ENCODE measurements at places on chromosomes 1 and 21. TPM values are rescaled to one million over a fixed set of nuclear protein-coding genes. Genes with fewer than 3 reads are reported as not detected.

GRCh38 chr1:17717594-17718535, 37.3 kb upstream of the ACTL8 start:
- H3K4me3 ChIP-seq = no peak overlapping the region
- no peak overlapping the region for H3K27ac ChIP-seq
- no peaks in the 10 kb centered on the region for H3K36me3 ChIP-seq
- no peak for DNase-seq

Gene RAB7B
- 0.67 TPM for polyA plus RNA-seq

Gene HCN3
- 1.6 TPM for polyA plus RNA-seq

GRCh38 chr1:17618558-17619247, 79.2 kb downstream of the ARHGEF10L start:
- H3K4me3 ChIP-seq = no peak overlapping the region
- no peak for DNase-seq
- H3K4me1 ChIP-seq = no peaks in the 10 kb centered on the region
- H3K27me3 ChIP-seq = no peaks in the 10 kb centered on the region
- H3K36me3 ChIP-seq = peaks cover 88% of the 10 kb centered on the region
- no peak overlapping the region for H3K27ac ChIP-seq

DNA sequence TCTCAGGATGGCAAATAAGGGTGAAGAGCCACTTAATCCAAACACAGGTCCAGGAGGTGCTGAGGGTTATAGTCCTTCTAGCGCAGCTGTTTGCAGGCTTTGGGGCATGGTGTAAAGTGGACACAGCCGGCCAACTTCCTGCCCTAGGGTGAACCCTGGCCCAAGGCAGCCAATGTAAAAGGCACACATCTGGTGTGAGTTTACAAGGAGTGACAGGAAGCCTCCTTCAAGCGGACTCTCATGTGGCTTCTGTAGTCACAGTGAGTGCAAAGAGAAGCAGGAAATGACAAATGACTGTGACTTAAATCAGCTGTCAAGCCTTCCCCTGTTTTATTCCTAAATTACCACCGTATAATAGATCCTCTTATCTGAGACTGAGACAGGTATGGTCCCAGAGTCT, 213.0 kb downstream of the CRB1 start:
- H3K4me1 ChIP-seq = no peaks in the 10 kb centered on the region
- DNase-seq = no peak
- H3K27me3 ChIP-seq = no peaks in the 10 kb centered on the region
- H3K4me3 ChIP-seq = no peak overlapping the region

Gene TRIM62
- polyA plus RNA-seq = 3.9 TPM

DNA sequence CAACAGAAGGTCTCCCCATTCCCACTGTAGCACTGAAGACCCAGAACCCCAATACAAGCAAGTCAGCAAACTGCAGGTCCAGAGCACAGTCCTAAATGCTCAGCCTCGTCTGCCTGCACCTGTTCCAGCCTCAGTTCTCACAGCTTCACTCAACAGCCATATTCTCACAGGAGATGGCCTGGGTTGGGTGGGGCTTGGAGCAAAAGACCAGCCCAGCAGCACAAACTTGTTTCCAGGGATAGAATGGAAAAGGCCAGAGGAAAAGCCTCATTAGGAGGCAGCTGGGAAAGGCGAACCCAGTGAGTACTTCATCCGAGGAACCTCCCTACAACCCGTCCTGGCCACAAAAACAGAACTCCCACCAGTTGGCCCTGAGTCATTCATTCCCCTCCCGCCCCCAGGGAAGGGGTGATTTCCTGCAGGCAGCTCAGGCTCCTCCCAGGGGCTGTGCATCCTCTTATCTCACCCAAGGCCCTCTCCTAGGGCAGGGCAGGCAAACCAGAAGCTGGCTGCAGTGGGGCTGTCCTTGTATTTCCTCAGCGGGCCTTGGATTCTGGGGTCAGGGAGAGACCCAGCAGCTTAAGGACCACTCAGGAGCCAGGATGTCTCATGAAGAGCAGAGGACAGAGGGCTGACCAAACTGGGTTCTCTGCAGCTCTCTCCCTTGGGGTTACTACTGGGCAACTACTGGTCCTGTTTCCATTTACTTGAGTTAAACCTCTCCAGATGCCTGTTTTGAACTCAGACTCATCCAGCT, 7.4 kb upstream of the MPL start:
- peak overlapping the region; percentile 78 for H3K27ac ChIP-seq
- no peaks in the 10 kb centered on the region for H3K27me3 ChIP-seq
- H3K36me3 ChIP-seq = no peaks in the 10 kb centered on the region
- H3K4me1 ChIP-seq = no peaks in the 10 kb centered on the region

DNA sequence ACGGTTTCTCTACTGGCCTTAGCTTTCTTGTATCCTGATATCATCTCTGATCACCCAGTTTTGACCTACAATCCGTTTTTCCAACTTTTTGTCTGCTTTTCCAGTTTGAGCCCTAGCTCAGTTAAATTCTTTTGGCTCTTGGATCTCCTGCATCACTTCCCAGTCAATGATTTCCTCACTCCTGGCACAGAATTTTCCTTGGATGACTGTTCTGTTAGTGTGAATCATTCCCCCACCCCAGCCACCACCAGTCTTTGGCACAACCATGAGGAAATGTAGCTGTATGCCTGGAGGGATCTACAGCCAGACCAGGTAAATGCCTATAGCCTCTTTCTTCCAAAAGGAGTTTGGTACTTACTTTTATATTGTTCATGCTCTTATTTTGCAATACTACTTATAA, 187.2 kb upstream of the PTGFR start:
- H3K36me3 ChIP-seq = no peaks in the 10 kb centered on the region
- no peak for DNase-seq
- H3K27ac ChIP-seq = no peak overlapping the region
- H3K4me1 ChIP-seq = no peaks in the 10 kb centered on the region
- no peak overlapping the region for H3K4me3 ChIP-seq

Gene KRTAP10-10
- polyA plus RNA-seq = not detected

Gene TNFRSF9
- polyA plus RNA-seq = 4.0 TPM

- H3K27me3 ChIP-seq = peaks cover 15% of the 10 kb centered on the region
- H3K27ac ChIP-seq = no peak overlapping the region
- H3K4me3 ChIP-seq = no peak overlapping the region
- H3K4me1 ChIP-seq = no peaks in the 10 kb centered on the region
- H3K36me3 ChIP-seq = no peaks in the 10 kb centered on the region
- peak; percentile 64 for DNase-seq
Observed at GRCh38 chr1:53545663-53546408, 86.6 kb downstream of the DMRTB1 start.

DNA sequence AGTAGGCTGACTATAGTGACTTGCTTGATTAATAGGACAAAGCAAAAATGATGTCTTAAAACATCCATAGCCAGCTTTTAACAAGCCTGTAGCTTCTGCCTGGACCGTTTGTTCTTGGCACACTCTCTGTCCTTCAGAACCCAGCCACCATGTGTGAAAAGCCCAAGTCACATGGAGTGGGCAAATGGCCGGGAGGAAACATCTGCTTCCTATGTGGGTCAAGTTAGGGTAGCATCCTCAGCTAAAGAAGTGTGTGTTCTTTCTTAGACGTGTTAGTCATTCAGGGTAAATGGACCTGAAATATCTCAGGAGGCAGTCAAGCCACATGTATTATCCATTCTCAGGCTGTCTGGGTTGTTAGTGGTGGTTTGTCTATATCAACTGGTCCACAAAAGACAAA, 23.4 kb downstream of the RD3 start:
- DNase-seq = no peak
- H3K27me3 ChIP-seq = no peaks in the 10 kb centered on the region
- H3K4me1 ChIP-seq = no peaks in the 10 kb centered on the region

GRCh38 chr1:71231751-71232150, 150.9 kb upstream of the ZRANB2 start:
- H3K27ac ChIP-seq = no peak overlapping the region
- no peak for DNase-seq
- no peak overlapping the region for H3K4me3 ChIP-seq
- H3K4me1 ChIP-seq = no peaks in the 10 kb centered on the region
- no peaks in the 10 kb centered on the region for H3K27me3 ChIP-seq

Gene ANKRD35
- polyA plus RNA-seq = 0.57 TPM

Gene CLCA2
- 0.02 TPM for polyA plus RNA-seq

Gene ADORA3
- polyA plus RNA-seq = 2.5 TPM

- H3K36me3 ChIP-seq = peaks cover 23% of the 10 kb centered on the region
- H3K27me3 ChIP-seq = peaks cover 9% of the 10 kb centered on the region
- H3K27ac ChIP-seq = peak within 1 kb of the TSS; percentile 72
- DNase-seq = peak; percentile 92
- H3K4me3 ChIP-seq = peak within 1 kb of the TSS; percentile 42
- H3K4me1 ChIP-seq = peaks cover 49% of the 10 kb centered on the region
Observed at GRCh38 chr1:109397581-109398342, at the start of gene SORT1. Gene SORT1 (minus strand): TSS chr1:109397918. CDS start chr1:109397892, 26 bp downstream.

GRCh38 chr1:218123968-218124367, 161.1 kb upstream of the RRP15 start:
- H3K27me3 ChIP-seq = no peaks in the 10 kb centered on the region
- no peak overlapping the region for H3K4me3 ChIP-seq
- no peak overlapping the region for H3K27ac ChIP-seq

GRCh38 chr1:38243106-38243505, 196.5 kb upstream of the POU3F1 start:
- no peak overlapping the region for H3K27ac ChIP-seq
- DNase-seq = no peak
- H3K4me3 ChIP-seq = no peak overlapping the region

Gene DBT
- 2.4 TPM for polyA plus RNA-seq

DNA sequence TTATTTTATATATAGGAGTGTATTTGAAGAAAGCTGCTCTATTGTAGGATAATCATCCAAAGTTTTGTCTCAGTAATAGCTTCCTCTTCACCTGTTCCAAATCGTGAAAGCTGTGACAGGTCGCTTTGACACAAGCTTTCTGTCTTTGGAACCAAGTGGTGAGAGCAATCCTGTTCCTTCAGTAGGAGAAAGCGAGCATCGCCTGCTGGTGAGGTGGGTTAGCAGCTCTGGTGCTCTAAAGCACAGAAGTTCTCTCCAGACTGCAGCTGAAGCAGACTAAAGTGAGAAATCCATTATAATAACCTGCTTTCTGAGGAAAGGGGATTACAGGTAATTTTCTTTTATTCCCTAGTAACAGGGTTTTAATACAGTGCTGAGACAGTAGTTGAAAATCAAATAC, 803.8 kb downstream of the ADGRL2 start:
- DNase-seq = no peak
- no peaks in the 10 kb centered on the region for H3K4me1 ChIP-seq
- H3K27me3 ChIP-seq = no peaks in the 10 kb centered on the region
- H3K36me3 ChIP-seq = no peaks in the 10 kb centered on the region
- no peak overlapping the region for H3K4me3 ChIP-seq
- H3K27ac ChIP-seq = no peak overlapping the region

DNA sequence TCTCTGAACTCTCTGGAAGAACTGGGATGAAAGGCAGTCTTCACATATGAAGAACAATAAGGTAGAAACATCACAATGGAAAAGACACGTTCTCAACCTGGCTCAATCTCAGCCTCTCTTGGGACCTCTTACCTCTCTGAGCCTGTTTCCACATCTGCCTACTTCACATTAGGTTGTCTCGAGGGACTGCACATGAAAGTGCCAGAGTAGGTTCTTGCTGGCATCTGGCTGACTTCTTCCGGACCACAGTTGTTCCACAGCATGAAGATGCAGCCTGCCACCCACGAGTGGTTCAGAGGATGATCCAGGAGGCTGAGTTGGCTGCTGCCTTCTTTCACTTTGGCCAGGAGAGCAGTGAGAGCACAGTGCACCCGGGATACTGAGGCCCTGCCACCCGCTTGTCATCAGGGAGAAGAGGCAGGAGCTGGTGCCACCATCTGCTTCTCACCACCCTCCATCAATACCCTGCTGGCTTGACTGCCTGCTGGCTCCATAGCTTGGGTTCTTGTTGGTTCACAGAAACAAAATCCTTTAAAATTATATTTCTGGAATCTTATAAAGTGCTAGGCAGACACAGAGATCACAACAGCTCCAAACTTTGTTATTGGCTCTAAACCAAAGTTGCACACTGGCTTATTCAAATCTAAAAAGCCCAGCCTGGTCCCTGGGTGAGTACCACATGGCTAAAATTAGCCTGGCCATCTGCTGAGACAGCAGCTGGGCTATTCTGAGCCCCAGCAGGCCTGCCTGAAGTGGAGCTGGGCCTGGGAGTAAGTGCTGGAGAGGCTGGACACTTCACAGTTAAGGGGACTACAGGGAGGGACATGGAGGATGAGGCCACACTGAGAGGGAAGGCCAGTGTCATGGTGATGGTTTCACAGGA, 46.9 kb upstream of the LIN9 start:
- H3K36me3 ChIP-seq = peaks cover 56% of the 10 kb centered on the region
- H3K27ac ChIP-seq = no peak overlapping the region
- H3K27me3 ChIP-seq = no peaks in the 10 kb centered on the region
- no peaks in the 10 kb centered on the region for H3K4me1 ChIP-seq

- H3K36me3 ChIP-seq = peaks cover 52% of the 10 kb centered on the region
- no peak overlapping the region for H3K27ac ChIP-seq
- H3K4me3 ChIP-seq = peak overlapping the region; percentile 67
- no peaks in the 10 kb centered on the region for H3K27me3 ChIP-seq
- peaks cover 48% of the 10 kb centered on the region for H3K4me1 ChIP-seq
- no peak for DNase-seq
Observed at GRCh38 chr1:77975907-77976306, 3.0 kb downstream of the FUBP1 start.

DNA sequence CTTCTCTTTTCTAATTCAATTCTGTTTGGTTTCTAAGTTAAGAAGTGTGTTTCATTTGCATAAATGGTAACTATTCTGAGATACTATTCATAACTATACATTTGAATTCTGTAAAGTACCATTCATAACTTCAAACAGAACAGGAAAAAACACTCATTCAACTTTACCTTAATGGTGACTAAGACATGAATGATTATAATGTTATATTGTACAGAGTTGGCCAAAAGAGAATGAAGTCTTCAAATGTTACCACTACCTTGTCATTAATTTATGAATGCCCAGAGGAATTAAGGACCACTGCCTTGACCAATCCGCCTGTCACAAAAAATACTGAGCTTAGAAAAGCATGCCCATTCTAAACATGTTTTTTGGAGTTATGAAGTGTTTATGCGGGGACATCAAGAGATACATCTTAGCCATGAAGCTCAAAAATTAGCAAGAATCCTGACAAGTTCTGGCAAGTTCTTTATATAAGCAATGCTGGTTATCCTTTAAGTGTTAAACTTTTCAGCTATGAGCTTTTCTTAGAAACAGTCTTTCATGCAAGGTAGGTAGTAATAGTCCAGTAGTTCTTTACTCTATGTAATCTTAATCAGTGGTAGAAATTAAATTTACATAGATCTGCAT, 7.9 kb downstream of the WASF2 start:
- no peak for DNase-seq
- no peaks in the 10 kb centered on the region for H3K27me3 ChIP-seq
- no peak overlapping the region for H3K4me3 ChIP-seq
- H3K4me1 ChIP-seq = peaks cover 35% of the 10 kb centered on the region
- H3K27ac ChIP-seq = peak overlapping the region; percentile 40
- no peaks in the 10 kb centered on the region for H3K36me3 ChIP-seq

Gene TNFRSF25
- polyA plus RNA-seq = 147 TPM

DNA sequence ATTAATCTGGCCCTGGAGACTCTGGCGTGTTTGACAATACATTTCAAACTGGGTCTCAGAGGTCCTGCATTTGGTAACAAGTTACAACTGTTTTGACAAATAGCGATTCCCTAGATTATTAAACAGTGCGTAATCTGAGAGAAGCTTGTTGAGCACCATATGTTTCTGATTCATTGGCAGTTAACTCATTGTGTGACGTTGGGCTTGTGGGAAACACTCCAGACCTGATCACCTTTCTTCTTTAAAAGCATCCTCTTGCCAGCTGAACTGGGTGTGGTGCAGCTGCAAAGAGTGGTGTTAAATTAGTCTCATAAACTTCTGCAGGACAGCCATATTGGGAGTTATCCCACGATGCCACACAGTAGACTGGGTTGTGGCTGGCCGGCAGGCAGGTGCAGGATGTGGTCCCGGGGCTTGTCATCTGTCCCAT, 82.7 kb downstream of the CDC7 start:
- H3K4me1 ChIP-seq = no peaks in the 10 kb centered on the region
- H3K4me3 ChIP-seq = no peak overlapping the region
- no peaks in the 10 kb centered on the region for H3K36me3 ChIP-seq
